ENCODE measurements at places on chromosomes 12 and 14.

GRCh38 chr12:3122841-3123678 lies 45.9 kb downstream of the TSPAN9 start:
- DNase-seq = no peak

DNA sequence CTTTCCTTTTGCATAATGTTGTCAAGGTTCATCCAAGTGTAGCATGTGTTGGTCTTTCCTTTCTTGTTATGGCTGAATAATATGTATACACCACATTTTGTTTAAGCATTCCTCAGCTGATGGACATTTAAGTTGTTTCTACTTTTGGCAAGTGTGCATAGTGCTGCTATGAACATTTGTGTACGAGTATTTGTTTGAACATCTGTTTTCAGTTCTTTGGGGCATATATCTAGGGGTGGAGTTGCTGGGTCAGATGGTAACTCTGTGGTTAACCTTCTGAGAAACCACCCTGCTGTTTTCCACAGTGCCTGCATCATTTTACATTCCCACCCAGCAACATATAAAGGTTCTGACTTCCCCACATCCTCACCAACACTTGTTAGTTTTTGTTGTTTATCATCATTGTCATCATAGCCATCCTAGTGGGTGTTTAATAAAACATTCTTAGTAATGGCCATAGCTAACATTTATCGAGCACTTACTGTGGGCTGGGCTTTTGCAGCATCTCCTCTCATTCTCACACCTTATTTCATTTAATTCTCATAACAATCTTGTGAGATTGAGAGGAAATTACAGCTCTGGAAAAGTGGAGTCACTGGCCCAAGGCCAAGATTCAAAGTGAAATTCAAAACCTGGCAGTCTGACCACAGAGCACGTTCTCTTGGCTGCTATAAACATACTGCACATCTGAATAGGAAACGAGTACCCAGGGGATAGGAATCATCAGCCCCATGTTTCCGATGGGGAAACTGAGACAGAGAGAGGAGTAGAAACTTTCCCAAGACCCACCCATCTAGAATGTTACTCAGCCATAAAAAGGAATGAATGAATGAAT lies 193.6 kb downstream of the KSR2 start:
- no peak for DNase-seq

- no peak for DNase-seq
Observed at GRCh38 chr12:83904175-83904574, 1008.4 kb downstream of the SLC6A15 start.

DNA sequence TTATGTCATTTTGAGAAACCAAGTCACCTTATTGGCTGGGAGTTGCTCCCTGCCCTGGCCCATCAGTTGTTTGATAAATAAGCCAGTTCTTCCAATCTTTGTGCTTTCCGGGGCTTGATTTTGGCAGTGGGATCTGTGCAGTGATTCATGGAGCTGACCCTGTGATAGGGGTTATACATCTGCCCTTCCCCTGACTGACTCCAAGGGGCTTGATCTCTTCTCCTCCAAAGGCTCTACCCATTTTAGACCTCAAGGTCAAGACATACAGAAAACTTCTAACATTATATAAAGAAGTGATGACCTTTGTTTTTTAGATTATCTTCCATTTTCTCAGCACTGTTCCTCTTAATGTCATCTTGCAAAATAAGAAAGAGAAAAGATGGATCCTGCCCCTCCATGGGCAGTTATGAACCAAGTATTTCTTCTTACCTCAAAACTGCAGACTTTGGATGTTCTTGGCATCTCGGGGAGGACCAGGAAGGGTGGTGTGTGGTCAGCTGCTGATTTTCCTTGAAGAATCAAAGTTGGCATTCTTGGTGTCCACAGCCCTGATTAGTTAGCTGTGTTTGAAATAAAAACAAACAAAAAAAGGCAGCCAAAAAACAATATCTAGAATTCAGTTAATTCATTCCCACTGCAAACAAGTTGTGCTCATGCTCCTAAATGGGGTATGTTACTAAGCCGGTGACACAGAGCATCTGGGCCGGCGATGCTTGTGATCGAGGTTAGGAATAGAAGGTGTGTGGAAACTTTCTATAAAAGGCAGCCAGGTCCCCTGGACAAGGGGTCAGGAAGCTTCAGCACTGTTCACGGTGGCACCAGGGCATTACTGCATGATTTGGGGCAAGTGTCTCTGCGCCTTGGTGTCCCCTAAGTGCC lies 120.2 kb downstream of the SAMD4A start:
- no peak for DNase-seq

DNA sequence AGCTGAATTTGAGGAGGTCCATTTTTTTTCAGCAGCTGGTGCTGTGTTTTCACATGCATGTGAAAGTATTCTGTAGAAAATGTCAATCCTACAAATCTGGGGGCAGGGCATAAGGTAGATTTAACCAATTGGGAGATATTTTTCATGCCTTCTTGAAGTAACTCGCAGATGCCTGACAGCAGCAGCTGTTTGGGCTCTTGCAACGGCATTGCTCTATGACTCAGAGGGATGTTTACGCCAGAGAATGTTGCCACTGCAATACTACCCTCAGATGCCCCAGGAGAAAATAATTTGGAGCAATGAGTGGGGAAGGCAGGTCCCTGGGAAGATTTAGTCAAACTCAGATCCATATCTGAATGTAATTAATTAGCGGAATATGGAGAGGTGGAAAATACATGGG lies 42.5 kb upstream of the MYBPC1 start:
- no peak for DNase-seq

- DNase-seq = no peak
Observed at GRCh38 chr12:4762773-4763172, 42.6 kb downstream of the GALNT8 start.

DNA sequence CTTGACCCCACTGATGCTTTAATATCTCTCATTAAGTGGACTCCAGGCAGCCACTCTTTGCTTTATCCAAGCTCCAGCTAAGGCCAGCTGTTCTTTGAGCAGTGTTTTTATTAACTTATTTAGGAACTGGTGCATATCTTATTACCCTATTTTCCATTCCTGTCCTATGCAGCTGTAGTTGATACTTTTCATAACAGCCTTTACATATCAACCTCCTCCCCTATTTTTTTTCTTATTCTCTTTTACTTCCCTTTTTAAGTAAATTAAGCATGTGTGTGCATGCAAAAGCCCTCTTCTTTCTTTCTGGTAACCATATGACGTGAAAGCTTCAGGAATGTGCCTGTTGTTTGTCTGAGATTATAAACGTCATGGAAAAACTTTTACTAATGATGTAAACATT lies 121.2 kb downstream of the PTPRQ start:
- no peak for DNase-seq

DNA sequence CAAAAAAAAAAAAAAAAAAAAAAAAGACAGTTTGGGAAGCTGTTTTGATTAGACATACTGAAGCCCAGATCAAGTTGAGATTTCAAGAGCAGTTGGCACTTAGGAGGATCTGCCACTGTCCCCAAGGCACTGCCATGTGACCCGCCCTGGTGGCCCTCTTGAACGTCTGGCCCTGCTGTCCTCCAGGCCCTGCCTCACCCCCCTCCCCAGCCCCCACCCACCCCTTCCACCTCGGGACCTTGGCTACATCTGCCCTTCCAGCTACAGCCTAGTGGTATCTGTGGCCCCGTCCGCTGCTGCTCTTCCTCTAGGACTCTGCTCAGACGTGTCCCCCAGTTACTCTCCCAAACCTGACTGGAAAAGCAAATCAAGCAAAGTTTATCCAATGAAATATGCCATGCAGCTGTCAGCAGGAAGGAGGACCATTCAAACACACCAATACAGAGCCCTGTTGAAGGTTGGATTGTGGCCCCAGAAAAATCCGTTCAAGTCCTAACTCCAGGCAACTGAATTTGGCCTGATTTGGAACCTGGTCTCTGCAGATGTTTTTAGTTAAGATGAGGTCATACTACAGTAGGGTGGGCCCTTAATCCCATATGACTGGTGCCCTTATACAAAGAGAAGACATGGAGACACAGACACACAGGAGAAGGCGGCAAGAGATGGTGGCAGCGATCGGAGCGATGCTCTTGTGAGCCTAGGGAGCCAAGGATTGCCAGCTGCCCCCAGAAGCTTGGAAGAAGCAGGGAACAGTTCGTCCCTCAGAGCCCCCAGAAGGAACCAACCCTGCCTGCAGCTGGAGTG lies 17.7 kb downstream of the SLC25A29 start:
- DNase-seq = no peak

- DNase-seq = no peak
Observed at GRCh38 chr14:73725116-73726024, 11.2 kb upstream of the PNMA1 start.

- DNase-seq = peak; percentile 48
Observed at GRCh38 chr14:93081876-93082570, 33.7 kb downstream of the ITPK1 start.

DNA sequence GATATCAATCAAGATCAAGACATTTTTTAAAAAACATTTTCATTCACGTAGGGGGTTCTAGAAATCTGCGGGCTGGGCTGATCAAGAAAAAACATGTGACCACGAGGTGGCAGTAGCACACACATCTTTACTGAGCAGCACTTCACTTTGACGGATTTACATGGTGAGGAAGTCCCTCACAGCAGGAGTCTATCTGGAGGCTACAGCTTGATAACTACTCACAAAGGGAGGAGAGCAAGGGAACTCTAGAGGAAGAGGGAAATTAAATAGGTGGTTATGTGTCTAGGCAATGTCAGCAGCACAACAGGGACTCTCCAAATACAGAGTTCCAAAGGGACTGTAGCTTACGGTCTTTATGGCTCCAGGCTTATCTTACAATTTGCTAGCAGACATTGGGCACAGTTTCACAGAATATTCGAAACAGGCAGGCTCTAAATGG lies 248.1 kb downstream of the DPY19L2 start:
- DNase-seq = no peak

- no peak for DNase-seq
Observed at GRCh38 chr12:51926718-51927117, 19.4 kb downstream of the ACVRL1 start.

DNA sequence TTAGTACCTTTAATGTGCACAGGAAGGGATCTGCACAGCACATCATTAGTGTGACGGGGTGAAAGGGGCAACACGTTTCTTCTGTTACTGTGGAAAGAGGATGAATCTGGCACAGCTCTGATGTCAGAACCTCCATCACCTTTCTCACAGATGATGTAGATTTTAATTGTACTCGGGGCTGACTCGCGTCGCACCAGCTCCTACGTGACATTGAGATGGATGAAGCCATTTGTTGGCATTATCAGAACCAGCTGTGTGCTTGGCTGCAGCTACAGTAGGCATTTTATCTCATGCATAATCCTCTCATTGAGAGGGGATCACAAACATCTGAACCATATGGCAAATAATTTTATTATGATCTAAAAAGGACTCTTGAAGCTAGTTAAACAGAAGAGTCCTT lies 173.6 kb downstream of the PDZRN4 start:
- no peak for DNase-seq

GRCh38 chr12:8870586-8870985 lies 43.7 kb upstream of the PHC1 start:
- DNase-seq = no peak

DNA sequence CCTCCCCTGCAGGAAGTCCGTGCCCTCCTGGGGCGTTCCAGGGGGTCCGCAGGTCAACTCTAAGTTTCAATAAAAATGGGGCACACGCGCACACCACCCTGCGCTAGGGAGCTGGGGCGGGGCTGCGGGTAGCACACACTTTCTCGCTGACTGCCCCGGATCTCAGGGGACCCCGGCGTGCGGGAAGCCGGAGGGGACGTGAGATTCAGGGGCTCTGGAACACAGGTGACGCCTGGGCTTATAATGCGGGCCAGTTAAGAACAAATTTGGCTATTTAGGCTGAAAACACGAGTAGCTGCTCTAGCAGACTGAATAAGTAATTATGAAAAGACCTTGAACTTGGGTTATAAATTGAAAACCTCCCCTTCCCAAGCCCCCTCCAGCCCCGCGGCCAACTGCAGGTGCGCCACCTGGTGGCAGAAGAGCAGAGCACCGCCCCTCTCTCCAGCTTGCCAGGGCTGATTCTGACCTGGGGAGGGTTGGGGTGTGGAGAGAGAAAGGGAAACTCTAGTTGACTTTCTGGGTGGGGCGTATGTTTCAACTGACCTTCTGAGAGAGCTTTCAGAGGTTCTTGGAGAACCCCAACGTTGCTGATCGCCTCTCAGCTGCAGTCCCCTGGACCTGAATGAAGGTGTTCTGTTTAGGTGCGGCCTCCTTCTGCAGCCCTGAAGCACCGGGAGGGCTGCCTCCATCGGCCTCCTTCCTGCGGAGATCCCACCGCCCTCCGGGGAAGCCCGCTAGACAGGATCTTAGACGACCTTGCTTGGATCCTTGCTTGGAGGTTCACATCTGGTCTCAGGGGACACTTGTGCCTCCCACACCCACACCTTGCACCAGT lies 118.4 kb upstream of the EVL start:
- peak; percentile 17 for DNase-seq

GRCh38 chr14:102900631-102901571 lies 21.6 kb upstream of the AMN start:
- DNase-seq = no peak

DNA sequence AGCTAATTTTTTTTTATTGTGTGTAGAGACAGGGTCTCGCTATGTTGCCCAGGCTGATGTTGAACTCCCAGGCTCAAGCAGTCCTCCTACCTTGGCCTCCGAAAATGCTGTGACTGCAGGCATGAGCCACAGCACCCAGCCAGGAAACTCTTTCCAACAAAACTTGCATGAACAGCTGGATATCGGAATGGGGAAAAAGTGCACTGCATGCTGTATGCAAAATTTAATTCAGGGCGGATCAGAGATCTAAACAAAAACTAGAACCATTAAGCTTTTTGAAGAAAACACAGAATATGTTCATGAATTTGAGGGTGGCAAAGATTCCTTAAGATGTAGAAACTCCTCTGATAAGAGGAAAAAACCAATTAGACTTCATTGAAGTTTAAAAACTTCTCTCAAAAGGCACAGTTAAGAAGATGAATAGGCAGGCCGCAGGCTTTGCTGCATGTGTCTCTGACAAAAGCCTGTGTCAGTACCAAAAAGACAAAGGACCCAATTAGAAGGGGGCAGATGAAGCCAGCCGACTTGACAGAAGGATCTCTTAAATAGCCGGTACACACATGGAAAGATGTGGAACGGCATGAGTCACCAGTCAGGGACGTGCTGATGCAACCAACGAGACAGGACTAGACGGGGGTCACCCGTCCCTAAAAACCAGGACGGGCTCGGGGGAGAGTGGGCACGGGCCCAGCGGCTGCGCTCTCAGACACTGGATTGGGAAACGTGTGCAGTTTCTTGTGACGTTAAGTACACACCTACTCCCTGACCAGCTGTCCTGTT lies 34.8 kb upstream of the MMP17 start:
- DNase-seq = no peak

GRCh38 chr12:9144730-9145106 lies 29.0 kb upstream of the A2M start:
- DNase-seq = no peak

GRCh38 chr14:20802341-20803084 lies at the start of gene RNASE1:
Gene RNASE1 (minus strand): TSS chr14:20802844. CDS start chr14:20802068, 776 bp downstream.
- DNase-seq = no peak

Data from stimulated activated CD8-positive, alpha-beta memory T cell treated with anti-CD3 and anti-CD28 coated beads, Interleukin-12 subunit alpha, Interleukin-12 subunit beta, amount 100 ng/mL, for 4 hours (primary cell).